ENCODE measurements at places on chromosomes 1 and 21.
A peak's percentile ranks its signal among the peaks of the same experiment; 100 is the strongest.

DNA sequence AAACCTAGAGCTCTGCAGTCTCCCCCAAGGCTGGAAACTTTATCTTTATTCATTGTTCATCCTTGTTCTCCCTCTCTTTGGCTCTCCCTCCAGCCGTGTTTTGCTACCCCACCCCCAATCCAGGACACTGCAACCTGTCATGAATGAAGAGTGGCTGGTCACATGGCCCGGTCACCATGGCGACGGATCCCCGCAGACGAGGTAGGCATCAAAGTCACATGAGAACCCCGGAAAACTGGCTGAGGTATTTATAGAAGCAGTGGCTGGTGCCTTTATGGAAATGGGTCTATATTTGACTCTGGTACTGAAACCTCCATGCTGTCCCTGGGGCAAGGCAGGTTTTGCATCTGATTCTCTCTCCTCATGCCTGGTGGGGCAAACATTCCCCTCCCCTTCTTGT is 13.4 kb upstream of the SLC6A17 start:
- no peak for DNase-seq

DNA sequence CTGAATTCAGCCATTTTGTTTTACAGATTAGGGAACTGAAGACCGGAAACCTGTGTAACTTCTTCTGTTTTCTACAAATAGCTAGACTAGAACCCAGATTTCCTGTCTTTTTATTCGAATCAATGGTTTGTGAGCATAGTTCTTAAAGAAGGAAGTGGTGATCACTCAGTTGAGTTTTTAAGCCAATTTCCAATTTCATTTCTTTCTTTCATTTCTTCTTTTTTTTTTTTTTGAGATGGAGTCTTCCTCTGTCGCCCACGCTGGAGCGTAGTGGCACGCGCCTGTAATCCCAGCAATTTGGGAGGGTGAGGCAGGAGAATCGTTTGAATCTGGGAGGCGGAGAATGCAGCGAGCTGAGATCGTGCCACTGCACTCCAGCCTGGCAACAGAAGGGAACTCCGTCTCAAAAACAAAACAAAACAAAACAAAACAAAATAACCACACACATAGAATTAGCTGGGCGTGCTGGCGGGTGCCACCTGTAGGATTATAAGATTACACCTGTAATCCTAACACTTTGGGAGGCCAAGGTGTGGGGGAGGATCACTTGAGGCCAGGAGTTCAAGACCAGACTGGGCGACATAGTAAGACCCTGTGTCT is 3.0 kb upstream of the MDM4 start:
- no peak for DNase-seq

GRCh38 chr1:193448682-193449461 is 262.5 kb upstream of the B3GALT2 start:
- DNase-seq = no peak

GRCh38 chr21:28250946-28251345 is 741.7 kb downstream of the LTN1 start:
- no peak for DNase-seq

DNA sequence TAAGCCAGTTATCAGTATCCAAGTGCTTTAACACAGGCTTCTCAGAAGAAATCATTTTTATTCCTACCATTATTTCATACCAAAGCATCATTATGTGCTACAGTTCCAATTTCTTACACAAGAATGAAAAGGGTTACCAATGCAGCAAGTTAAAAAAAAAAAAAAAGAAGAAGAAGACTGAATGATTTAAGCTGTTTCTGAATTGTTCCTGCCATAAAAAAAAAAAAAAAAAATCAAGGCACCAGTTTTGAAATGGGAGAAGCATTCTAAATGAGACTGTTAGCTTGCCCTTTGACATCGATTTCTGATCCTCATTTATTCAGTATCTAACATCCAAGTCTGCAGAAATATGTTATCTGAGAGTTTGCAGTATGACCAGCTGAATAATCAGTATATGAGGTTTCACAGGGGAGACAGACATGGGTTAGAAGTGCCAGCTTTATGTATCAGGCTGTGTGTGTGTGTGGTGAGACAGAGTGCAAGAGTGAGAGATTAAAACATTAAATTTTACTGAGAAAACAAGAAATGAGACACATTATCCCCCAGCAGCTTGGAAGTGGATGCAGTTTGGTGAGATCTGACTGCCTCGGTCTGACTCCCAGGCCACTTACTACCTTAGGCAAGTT is 105.8 kb downstream of the COLGALT2 start:
- no peak for DNase-seq

- no peak for DNase-seq
Measured at GRCh38 chr1:228048659-228049298, 33.7 kb upstream of the ARF1 start.

DNA sequence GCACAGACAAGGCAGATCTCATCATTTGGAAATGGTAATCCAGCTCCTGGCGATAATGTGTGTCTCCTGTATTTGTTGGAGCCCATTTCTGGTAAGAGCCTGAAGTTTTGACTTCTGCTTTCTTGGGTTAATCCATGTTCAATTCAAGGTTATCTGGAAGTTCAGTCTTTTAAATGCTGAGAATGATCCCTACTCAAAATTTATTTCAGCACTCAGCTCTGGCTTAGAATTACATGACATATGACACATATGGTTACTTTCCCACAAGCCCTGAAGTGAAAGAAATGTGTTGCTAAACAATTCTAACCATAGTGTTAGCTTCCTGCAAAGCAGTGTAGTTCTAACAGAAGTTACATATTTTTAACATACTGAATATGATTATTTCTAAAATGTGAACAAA is 2.7 kb downstream of the PTGFR start:
- DNase-seq = no peak

DNA sequence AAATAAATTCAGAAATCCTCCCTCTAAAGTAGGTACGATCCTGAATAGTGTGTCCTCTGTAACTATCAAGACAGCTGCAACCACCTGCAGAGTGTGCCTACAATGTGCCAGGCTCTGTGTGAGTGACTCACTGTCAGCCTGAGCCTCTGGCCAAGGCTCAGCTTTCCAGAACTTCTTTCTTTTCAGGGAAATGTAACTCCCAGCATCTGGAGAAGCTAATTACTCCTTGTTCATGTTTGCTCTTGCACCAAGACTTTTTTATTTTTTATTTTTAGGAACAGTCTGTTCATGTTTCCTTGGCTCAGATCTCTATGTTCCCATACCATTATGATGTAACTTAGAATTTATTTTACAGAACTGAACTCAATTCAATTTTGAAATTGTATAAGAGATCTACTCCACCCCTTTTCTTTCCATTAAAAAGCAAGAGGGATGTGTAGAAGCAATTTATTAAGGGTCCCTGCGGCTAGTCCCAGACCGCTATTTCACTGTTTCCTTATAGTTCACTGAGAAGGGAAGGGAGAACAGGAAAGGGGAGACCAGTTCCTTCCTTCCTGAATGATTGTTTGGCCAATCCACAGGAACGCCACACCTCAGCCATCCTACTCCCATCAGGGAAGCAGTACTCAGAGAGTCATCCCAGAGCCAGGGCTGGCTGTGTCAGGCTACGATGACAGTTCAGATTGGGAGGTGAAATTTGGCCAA is 112.4 kb upstream of the ZNF648 start:
- no peak for DNase-seq

GRCh38 chr1:2821966-2822620 is 20.6 kb upstream of the TTC34 start:
- peak; percentile 48 for DNase-seq

GRCh38 chr1:24364975-24365678 is 46.0 kb downstream of the GRHL3 start:
- DNase-seq = peak; percentile 75

Data from H54 (cell line).